Left renal pelvis (tissue), 4 donors: ENCODE measurements at places on chromosomes 12 and 14.
A peak's percentile ranks its signal among the peaks of the same experiment; 100 is the strongest.

- no peak for DNase-seq
Measured at GRCh38 chr14:50260511-50260910, 29.1 kb upstream of the SOS2 start.

- no peak for DNase-seq
Measured at GRCh38 chr14:65937079-65937959, 524.8 kb downstream of the FUT8 start.

- DNase-seq: no peak
Measured at GRCh38 chr12:113684053-113684907, 212.6 kb upstream of the LHX5 start.

GRCh38 chr14:106840258-106840657, 1313.9 kb downstream of the TMEM121 start:
- DNase-seq: no peak

- DNase-seq: no peak
Measured at GRCh38 chr14:73809391-73809790, 42.2 kb upstream of the PTGR2 start.

DNA sequence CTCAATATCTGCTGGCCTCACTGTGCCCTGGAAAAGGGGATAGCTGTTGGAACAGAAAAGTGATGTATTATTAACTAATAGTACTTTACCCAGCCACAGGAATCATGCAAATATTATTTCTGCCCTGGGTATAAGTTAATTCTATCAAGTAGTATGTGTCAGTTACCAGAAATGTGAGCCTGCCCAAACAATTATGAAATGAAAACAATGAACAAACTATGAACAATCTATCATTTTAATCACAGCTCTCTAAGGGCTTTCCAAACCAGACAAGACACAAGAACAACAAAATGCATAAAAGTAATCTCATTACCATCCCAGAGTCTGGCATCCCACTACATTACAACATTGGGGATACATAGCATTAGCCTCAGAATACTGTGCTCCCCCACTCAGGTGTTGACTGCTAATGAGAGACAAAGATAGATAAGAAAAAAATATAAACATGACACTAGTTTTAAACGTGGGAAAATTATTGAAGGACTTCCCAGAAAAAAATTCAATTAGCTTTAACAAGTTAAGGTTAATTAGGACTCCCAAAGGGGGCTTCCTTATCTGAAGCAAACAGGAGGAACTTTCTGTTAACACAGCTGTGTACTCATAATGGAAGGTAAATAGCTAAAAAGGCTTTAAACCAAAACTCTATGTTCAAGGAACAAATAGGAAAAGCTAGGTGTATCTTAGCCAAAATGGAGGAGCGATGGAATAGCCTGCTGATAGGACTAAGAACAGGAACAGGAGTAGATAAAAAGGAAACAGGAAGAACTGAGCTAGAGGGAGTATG, 3.3 kb downstream of the DCAF5 start:
- no peak for DNase-seq

DNA sequence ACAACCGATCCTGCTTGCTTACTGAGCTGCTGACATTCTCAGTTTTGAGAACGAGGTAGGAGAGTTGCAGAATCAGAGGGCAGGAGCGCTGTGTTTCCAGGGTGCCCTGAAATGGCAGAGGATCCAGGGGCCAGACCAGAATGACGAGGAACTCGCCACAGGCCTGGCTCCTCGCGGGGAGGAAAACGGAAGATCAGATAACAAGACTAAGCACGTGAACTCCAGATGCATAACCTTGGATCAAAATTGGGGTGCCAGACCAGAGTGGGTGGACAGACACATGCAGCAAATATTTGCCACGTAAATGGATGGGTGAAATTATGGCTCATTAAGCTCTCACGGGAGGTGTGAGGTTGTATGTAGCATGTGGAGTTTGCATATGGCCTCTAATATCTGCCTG, 46.5 kb downstream of the ELK3 start:
- no peak for DNase-seq

GRCh38 chr12:52070185-52070925, 577 bp downstream of the ATG101 start:
- DNase-seq: no peak

- DNase-seq: no peak
Measured at GRCh38 chr12:15808250-15808649, 19.1 kb upstream of the EPS8 start.

GRCh38 chr12:58395056-58395455, 453.7 kb downstream of the ATP23 start:
- DNase-seq: no peak

GRCh38 chr12:113297214-113297587, 37.7 kb downstream of the SLC8B1 start:
- DNase-seq: no peak

DNA sequence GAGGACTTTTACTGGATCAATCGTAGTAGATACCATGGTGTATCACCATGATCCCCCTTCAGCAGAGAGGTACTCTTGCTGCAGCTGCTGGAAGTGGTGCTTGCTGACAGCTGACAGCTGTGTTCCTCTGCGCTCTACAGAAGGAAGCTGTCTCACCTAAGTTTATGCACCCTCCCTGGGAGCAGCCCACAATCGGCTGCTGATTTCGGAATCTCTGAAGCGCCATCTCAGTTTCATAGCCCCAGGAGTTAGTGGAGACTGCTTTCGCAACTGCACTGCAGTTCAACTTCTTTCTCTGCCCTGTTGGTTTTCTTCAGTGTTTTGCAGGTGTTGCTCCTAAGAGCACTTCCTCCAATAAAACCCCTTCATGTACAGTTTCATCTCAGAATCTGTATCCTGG, 237.9 kb downstream of the PAWR start:
- DNase-seq: no peak

DNA sequence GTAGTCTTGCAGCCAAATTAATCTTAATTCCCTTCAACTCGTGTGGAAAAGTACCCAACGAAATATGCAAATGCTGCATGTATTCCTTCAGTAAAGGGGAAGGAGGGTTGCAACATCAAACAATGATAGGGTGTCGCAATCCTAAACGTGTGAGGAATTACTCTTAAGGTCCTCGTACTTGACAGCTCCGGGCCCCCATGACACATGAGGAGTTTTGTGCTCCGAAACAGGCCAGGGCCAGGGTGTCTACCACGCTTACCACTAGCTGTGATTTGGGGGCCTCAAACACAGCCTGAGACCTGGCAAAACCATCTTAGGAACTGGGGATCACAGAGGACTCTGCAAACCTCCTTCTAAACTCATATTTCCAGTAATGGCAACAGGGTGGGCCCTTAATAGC, 20.4 kb downstream of the FOS start:
- DNase-seq: no peak

- DNase-seq: no peak
Measured at GRCh38 chr12:118361889-118362288, 10.8 kb downstream of the TAOK3 start.

DNA sequence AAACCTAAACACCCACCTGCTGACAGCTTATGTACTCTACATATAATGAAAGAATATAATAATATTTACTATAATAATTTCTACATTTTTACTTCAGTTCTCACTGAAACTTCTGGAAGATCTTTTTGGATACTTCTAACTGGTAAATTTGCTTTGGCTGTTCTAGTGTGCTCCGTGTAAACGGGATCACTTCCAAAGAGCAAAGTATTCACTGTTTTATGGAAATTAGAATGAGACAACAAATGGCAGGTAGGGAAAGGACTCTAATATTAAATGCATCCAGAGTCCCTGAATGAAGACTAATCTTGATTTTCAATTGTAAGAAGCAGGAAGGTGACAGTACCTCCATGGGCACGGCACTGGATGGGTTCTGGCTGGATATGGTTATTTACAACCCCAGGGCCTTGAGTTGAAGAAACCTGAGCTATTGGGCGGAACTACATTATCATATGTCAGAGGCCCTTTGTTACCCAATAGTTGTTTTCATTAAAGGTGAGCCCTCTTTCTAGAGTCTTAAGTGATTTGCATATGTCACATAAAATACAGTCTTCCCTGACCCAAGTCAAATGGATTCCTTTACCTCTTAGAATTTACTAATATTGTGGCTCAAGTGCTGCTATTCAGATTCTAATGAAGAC, 10.7 kb downstream of the ERP29 start:
- no peak for DNase-seq

DNA sequence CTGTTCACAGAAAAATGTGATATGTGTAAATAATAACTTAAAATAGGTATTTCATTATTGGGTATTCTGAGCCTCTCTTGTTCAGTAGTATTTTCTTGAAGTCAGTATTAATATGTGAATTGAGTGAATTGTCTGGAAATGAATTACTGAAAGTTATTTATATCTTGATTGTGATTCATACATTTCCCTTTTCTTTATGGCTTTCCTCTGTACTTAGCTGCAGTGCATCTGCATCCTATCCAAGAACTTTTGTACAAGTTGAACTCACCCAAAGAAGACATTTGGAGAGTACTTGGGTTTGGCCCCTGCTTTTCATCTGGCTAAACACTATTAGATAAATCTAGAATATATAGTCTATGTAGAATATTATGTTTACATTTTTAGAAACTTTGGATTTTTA, 326.0 kb downstream of the RAD51B start:
- no peak for DNase-seq

- DNase-seq: no peak
Measured at GRCh38 chr12:110224379-110225304, 56.4 kb upstream of the ATP2A2 start.

DNA sequence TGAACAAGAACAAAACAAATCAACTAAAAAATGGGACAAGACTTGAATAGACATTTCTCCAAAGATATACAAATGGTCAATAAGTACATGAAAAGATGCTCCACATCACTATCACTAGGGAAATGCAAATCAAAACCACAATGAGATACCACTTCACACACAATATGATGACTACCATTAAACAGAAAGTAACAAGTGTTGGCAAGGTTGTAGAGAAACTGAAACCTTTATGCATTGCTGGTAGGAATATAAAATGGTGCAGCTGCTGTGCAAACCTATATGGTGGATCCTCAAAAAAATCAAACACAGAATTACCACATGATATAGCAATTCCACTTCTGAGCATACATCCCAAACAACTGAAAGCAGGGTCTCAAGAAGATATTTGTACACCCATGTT, 5.2 kb downstream of the SMAGP start:
- DNase-seq: no peak

DNA sequence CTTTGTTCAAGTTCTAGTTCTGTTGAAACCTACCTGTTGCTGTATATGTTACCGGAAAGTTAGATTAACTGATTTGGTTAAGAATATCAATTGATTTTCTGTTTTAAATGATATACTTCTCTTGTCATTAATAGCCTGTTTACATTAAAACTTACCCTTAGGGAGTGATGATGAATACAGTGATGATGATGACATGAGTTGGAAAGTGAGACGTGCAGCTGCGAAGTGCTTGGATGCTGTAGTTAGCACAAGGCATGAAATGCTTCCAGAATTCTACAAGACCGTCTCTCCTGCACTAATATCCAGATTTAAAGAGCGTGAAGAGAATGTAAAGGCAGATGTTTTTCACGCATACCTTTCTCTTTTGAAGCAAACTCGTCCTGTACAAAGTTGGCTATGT, 33.0 kb downstream of the CAND1 start:
- no peak for DNase-seq

- DNase-seq: no peak
Measured at GRCh38 chr12:30047516-30048254, 263.9 kb upstream of the TMTC1 start.

DNA sequence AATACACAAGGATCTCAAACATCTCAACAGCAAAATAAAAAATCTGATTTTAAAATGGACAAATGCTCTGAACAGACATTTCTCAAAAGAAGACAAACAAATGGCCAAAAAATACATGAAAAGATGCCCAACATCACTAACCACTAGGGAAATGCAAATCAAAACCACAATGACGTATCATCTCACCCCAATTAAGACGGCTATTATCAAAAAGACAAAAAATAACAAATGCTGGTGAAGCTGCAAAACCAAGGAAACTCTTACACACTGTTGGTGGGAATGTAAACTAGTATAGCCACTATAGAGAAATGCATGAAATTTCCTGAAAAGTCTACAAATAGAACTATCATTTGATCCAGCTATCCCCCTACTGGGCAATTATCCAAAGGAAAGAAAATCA, 145.0 kb downstream of the BTG1 start:
- no peak for DNase-seq

DNA sequence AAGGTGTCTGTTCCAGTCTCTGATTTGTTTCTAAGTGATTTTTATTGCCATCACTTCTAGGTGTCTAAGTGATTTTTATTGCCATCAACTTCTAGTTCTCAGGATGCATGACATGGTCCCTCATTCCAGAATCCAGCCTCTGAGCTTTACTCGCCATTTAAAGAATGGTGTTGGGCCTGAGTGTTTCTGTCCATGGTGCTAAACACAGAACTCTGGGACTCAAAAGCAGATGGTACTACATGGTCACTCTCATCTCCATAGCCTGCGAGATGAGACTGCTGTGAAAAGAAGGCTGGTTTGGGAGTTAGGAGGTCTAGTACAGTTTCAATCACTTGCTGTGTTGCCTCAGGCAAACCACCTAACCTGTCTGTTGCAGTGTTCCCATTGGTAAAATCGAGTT, 276.6 kb downstream of the NRXN3 start:
- peak; percentile 26 for DNase-seq

- DNase-seq: no peak
Measured at GRCh38 chr12:103728323-103728722, 112.7 kb downstream of the NT5DC3 start.

DNA sequence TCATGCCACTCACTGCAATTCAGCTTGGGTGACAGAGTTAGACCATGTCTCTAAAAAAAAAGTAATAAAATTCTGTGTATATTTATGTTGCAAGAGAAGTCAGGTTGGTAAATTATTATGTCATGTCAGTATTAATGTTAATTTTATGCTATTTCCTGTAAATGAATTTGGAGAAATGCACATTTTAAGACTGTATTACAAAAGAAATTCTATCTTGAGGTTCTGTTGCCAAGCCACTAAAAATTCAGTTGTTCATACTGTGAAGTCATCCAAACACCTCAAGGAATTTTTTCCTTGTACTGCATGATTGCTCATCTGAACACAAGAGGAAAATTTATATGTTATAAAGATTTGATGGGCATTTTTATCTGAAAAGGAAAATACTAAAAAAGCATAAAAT, 23.3 kb upstream of the HMGA2 start:
- no peak for DNase-seq

DNA sequence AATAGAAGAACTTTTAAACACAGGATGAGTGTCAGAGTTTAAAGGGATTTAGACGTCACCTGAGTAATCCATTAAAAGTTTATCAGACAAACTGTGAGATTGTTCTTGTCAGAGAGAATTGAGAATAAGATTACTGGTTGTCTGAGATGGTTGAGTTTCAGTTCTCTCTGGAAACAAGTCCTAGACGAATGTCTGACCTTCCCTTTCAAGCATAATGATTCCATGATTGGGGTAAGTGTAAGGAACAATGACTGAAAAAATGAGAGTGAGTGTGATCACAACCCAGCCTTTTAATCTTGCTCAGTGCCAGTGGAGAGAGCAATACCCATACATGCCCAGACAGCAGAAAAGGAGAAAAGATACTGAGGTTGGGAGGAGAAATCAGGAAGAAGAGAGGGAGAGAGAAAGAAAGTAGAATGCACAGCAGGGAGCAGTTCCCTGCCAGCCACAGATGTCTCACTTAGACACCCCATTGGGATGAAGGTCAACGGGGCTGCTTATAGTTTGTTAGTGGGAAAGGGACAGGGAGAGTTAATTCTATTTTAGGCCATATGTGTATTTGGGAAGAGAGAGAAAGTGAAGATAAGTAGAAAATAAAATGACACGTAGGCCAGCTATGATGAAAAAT, 4.3 kb downstream of the GRIP1 start:
- DNase-seq: no peak

- no peak for DNase-seq
Measured at GRCh38 chr14:93308686-93309345, 24.0 kb downstream of the BTBD7 start.
